ENCODE measurements at places on chromosomes 5 and 9.

DNA sequence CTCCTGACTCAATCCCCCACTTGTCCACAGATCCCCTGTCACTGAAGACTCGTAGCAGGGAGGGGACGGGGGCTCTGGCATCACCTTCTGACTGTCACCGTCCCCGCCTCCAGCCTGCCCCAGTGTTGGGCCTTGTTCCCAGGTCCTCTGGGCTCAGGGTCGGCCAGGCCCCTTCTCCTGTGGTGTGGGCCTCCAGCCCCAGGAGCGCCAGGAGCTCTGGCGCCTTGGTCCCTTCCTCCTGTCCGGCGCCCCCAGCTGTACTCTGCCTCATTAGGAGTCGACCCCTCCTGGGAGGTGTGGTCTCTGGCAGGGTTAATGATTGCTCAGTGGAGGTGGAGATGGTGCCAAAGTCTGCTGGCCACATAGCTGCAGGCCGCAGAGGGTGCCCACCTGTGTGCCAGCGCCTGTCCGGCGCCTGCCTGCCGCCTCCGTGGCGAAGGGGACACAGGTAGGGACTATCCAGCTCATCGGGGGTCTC lies at the start of gene CDHR2:
Gene CDHR2 (plus strand): TSS at position 376 of the 478 bp plus-strand sequence. CDS start 16,011 bp downstream, outside the sequence.
- DNase-seq: no peak

DNA sequence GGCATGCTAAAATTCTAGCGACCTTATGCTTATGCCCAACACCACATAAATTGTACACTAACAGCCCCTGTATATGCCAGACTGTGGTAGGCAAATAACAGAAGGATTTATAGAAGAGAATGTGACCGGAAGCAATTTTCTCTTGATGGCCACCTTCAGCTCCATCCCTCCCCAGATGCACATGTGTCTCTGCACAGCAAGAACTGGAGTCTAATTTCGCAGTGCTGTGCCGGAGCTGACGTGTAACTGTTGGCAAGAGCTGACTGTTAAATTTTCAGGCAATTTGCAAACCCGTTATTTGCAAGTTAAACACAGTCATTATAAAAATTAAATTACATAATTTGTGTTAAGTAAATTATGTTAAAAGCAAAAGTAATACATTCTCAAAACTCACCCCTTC lies 48.4 kb downstream of the PCA3 start:
- DNase-seq: no peak

GRCh38 chr9:111599092-111599954 lies at the start of gene PTGR1:
PTGR1 (minus strand) TSS chr9:111599647; CDS start chr9:111597422, 2,225 bp downstream.
- DNase-seq: no peak

GRCh38 chr5:17121776-17122175 lies 95.7 kb upstream of the BASP1 start:
- no peak for DNase-seq

GRCh38 chr5:139022528-139022927 lies 147.4 kb upstream of the LRRTM2 start:
- no peak for DNase-seq

DNA sequence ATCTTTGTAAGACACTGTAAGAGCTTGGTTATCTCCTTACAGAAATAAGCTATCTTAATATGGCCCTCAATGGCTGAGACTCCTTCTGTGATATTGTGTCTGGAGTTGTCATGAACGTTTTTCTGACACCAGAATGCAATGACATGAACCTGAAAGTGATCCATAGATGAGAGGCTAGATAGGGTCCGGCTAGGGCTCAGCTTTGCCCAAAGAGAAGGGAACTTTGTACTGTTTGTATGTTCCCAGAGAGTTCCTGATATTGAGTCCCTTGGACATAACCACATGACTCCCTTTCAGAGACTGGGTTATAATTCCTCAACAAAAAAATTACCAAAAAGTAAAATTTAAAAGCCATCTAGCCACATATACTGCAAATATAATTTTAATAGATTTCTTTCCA lies 575.8 kb upstream of the CLINT1 start:
- DNase-seq: no peak

- no peak for DNase-seq
Measured at GRCh38 chr5:137287569-137287968, 211.6 kb downstream of the SPOCK1 start.

- DNase-seq: no peak
Measured at GRCh38 chr9:108186642-108187395, 669.0 kb downstream of the ACTL7B start.

DNA sequence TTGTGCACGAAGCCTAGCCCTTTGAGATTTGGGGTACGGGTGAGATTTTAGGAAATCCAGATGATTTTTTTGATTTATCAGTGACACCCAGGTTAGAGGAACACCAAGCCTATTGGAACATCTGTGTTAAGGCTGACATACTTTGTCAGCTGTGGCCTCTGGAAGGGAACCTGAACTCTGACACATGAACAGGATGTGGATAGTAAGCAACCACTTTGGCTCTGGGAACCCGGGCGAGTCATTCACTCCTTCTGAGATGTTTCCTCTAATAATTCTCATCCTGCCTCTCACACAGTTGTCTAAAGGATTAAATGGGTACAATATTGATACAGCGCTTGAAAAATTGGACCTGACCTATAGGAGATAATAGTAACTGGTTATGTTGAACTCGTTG lies 67.8 kb downstream of the FGF1 start:
- no peak for DNase-seq

GRCh38 chr5:636951-637350 lies 24.8 kb downstream of the CEP72 start:
- no peak for DNase-seq

DNA sequence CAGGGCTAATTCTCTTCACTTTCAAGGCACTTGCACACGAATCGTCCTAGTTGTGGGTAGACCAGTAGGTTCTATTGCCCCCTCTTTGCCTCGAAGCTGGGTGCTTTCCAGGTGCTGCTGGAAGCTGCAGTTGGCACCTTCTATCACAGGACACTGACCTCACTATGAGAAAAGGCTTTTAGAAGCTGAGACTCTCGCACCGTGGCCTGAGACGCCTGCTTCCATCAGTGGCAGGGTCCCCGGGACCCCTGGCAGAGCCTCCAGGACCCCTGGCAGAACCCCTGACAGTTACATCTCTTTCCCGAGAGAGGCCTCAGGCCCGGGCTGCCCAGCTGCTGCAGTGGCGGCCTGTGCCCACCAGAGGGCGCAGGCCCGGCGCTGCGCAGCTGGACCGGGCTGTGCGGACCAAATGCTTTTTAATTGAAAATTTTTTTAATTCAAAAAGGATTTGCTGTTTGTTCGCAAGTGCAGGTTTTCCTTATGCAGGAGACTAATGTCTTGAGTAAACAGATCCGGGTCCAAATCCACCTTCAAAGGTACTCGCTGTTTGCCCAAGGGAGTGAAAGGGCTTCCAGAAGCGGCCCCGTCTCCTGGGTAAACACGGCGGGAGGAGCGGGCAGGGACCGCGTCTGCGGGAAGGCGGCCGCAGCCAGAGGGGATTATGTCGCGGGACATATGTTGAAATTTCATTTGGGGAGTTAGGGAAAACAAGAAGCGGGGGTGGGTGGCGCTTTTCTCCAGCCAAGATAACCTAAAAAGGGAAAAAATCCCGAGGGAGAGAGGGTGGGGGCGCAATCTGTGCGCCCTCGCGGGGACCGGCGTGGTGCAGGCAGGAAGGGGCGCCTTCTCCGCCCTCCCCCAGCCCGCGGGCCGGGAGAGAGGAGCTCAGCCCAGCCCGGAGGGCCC lies 114.5 kb upstream of the LMX1B start:
- no peak for DNase-seq

DNA sequence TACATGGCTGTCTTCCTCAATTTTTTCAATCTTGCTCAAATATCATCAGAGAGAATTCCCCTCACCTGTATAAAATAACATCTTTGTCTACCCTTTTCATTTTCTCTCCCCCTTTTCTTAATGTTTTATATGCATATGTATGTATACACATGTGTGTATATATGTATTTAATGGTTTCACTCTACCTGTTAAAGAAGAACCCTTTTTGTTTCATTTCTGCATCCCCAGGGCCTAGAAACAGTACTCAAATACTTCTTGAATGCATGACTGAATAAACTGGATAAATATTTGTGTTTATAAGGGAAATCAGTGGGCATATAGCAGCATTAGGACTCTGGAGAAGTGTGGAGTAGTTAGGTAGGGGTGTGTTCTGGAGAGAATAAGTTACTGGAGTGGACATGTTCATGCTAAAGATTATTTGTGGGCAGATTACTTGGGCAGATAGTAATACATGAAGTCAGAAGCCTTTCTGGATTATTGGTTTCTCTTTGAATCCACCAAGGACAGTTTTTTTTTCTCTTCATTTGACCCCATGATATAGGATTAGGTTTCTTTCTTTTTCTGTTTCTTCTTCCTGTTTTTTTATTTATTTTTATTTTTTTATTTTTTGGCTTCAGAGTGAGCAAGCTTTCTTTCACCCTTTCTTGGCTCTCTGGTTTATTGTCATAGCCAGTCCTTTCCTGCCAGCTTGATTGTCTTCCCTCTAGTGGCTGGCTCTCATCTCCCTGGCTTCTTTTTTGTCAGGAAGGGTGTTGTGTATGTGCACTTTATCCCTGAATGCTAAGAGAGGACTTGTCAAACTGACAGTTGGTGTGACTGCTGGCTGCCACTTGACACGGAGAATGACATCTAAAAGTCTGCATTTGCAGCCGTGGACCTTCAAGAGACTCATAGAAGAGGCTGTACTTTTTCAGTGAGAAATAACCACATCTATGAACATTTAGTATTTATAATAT lies 89.3 kb downstream of the ZCCHC7 start:
- DNase-seq: no peak

- DNase-seq: no peak
Measured at GRCh38 chr9:72928042-72928507, 24.8 kb downstream of the ALDH1A1 start.

- no peak for DNase-seq
Measured at GRCh38 chr5:60323596-60323995, 376.4 kb downstream of the DEPDC1B start.

DNA sequence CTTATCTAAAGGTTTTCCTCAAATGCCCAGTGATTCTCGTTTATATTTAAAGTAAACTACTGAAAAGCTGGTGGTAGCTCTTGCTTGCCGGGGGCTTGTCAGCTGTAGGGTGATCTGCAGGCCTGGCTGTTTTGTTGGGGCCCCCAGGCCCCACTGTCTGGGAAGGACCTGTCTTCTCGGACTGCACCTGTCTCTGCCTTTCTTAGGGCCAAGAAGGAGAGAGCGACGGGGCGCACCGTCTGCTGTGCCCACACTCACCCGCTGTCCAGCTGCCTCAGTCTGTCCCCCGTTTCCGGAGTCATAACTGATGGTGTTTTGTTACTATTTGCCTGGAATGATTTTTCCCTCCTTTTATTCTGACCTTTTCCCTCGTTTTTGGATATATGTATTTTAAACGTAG lies 94.1 kb upstream of the CACNA1B start:
- DNase-seq: no peak

- DNase-seq: no peak
Measured at GRCh38 chr9:33524306-33524947, 376 bp downstream of the ANKRD18B start.

GRCh38 chr5:821504-821903 lies 29.3 kb downstream of the ZDHHC11 start:
- DNase-seq: no peak

- no peak for DNase-seq
Measured at GRCh38 chr5:139061274-139061673, 136.9 kb downstream of the SIL1 start.

DNA sequence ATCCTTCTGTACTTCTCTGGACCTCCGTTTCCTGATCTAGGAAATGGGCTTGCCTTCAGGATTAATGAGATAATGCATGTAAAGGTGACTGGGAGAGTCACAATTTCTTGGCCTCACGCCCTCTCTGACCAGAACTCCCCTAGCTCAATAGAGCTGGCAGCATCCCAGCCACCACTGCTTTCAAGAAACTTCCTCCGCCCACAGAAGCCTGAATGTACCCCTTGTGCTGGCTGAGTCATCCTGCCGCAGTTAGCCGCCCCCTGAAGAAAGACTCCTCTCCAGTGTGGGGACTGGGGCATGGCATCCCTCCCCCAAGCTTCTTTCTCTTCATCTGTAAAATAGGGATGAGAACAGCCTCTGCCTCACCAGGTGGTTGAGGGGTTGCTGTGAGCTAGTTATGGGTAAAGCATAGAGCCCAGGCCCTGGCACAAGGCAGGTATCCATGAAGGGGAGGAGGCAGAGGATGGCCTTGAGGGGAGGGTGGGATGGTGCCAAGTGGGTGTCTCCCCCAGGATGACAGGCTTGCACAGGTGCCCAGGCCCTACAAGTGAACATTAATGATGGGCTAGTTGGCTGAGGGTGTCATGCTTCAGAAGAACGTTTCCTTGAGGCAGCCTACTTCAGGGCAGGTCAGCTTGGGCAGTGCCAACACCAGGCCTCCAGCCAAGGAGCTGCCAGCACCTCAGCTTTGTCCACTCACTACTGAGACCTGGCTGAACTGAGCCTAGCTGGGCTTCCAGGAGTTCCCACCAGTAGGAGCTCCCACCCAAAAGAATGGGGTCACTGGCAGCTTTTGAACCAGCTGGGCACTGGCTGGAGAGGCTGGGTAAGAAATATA lies 3.4 kb downstream of the PDLIM4 start:
- DNase-seq: no peak

- DNase-seq: peak; percentile 57
Measured at GRCh38 chr9:3732077-3733038, 206.6 kb upstream of the RFX3 start.

GRCh38 chr5:144210655-144211054 lies 40.0 kb downstream of the KCTD16 start:
- no peak for DNase-seq

DNA sequence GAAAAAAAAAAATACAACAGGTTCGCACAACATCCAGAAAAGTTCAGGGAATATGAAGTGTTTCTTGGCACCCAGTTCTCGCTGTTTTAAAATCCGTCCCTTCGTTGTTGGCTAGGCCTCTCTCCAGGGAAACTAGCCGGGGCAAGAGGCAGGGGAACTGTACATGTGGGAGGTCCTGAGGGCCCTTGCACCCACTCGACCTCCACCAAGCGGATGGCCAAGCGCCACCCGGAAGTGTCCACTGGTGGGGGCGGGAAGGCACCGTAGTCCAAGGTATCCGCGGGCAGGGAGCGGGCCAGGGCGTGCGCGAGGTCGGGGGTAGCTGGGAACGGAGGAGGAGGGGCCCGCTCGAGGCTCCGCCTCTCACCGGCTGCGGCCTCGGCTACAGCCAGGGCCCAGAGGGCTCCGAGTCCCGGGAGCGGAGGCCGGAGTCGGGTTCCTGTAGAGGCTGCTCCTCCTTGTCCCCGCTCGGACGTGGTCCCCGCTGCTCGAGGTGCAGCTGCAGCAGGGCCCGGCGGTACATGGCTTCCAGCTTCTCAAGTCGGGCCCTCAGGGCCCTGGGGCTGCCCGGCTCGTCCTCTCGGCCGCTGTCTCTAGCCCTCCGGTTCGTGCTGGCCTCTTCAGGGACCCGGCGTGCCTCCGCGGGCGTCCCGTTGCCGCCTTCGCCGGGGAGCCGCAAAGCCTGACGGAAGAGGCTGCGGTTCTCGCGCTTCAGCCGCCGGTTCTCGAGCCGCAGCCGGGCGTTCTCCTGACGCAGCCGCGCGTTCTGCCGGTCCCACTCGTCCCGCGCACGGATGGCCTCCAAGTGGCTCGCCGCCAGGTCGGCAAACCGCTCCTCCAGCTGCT lies 720 bp downstream of the TUSC1 start:
- DNase-seq: no peak

GRCh38 chr5:96836817-96837216 lies 29.1 kb upstream of the ERAP1 start:
- no peak for DNase-seq
